ENCODE measurements at places on chromosomes 4 and X. TPM values are rescaled to one million over a fixed set of nuclear protein-coding genes. Genes with fewer than 3 reads are reported as not detected.

DNA sequence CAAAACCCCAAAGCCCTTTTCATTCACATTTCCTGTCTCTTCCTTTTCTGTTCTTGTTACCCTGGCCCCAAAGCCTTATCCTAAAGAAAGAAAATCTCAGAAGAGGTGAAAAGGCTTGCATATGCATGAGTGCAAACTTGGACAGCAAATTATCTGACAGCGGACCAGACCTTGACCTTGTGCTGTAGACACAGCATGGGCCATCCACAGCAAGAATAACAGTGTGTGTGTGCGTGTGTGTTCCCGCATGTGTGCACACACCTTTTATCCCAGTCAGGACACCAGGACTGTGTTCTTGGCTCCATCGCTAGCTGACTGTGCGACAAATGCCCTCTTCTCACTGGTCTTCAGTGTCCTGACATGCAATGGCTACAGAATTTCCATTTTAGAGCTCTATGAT, 35.3 kb downstream of the ZBTB49 start:
- no peak for DNase-seq

- DNase-seq = no peak
These were observed 277.3 kb upstream of the TRPC5 start for GRCh38 chrX:112359906-112360305.

DNA sequence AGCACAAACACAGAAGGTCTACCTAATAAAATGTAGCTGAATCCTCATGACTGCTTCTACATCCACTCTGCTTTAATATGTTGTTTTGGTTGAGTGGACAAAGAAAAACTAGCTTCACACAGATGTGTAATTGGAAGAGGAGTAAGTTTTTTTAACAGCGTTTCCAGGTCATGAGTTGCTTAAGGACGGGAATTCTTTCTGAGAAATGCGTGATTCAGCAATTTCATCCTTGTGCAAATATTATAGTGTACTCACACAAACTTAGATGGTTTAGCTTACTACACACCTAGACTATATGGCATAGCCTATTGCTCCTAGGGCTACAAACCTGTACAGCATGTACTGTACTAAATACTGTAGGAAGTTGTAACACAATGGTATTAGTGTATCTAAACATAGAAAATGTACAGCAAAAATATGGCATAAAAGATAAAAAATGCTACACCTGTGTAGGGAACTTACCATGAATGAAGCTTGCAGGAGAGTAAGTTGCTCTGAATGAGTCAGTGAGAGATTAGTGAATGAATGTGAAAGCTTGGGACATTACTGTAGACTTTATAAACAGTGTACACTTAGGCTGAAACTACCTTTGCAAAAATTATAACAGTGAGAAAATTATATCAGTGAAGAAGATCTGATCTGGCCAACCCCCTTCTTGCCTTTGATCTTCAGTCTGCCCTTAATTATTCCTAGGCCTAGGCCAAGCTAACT, 70.8 kb upstream of the IL15 start:
- DNase-seq = no peak

- DNase-seq = no peak
These were observed 3.6 kb upstream of the RNF175 start for GRCh38 chr4:153763404-153763803.

GRCh38 chrX:13836575-13836974, 19.7 kb upstream of the GPM6B start:
- DNase-seq = no peak

DNA sequence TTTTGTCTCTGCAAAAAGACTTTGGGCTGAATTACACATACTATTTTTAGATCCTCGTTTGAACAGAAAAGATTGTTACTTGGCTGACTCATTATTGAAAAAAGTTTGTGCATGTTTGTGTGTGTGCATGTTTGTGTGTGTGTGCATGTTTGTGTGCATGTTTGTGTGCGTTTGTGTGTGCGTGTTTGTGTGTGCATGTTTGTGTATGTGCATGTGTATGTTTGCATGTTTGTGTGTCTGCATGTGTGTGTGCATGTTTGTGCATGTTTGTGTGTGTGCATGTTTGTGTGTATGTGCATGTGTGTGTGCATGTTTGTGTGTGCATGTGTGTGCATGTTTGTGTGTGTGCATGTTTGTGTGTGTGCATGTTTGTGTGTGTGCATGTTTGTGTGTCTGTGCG, 201.1 kb upstream of the FAT1 start:
- DNase-seq = no peak

DNA sequence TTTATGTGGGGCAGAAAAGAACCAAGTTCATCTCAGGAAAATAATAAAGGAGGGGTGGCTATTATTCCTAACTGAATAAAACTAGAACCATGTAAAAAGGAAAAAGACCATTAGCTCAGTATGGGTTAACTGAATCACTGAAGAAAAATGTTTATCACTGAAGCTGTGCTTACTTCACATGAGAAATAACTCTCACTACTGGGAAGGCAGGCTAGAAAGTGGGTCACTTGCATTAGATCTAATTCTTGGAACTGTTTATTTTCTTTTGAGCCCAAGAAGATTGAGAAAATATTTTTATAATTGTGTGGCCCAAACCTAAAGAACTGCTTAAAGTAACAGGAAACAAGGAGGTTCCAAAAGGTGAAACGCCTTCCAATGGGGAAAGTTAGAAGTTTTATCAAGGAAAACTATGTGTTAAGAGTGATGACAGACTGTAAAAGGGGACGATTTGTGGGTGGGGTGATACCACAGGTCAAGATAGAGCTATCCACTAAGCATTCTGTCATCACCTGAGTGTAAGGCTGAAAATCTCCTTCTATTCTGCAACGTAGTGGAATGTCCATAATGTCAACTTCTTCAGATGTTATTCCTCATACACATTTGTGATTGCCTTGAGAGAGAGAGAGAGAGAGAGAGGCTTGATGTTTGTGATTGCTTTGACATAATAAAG, 1083.5 kb downstream of the PCDH7 start:
- DNase-seq = no peak

- no peak for DNase-seq
These were observed 47.5 kb downstream of the ZGRF1 start for GRCh38 chr4:112589206-112589605.

GRCh38 chrX:40174854-40175510, 77.2 kb upstream of the BCOR start:
- peak; percentile 60 for DNase-seq

DNA sequence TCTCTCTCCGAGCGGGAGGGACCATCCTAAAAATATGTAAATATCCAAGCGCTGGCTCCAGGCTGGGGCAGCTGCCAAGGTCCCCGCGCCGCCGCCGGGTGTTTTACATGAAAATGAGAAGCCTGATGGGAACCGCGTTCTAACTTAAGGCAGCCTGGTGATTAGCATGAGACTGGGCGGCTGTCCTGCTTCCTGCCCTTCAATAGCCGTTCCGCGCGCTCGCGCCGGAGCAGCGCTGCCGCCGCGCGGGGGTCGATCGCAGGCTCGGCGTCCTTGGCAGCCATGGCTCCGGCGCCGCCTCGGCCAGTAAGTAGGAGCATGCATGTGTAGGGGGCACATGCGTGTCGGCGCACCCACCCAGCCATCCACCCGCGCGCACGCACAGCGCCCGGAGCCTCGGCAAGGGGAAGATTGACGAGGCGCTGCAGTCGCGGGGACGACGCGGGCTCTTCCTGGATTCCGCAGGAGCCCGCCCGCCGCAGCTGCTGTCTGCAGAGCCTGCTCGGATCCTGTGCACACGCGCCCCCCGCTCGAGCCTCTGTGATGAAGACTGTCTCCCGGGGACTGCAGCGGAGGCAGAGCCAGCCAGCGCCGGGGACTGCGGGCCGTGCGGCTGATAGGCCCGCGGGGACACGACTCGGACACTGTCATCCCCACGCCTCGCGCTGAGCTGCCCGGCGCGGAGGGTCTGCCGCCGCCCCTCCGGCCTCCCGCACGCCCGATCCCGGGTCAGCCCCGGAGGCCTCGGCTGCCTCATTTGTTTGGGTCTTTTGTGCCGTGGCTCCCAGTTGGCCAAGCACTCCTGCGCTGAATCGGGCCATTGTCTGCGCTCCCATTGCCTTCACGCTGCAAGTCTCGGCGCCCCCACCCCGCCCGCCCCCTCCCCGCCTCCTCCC, 734 bp downstream of the STOX2 start:
- DNase-seq = no peak

GRCh38 chr4:6180841-6181631, 19.3 kb downstream of the JAKMIP1 start:
- DNase-seq = peak; percentile 17

GRCh38 chr4:38782452-38783108, at the start of gene TLR10:
Gene TLR10 (minus strand): TSS chr4:38782990. CDS start chr4:38775590, 7,400 bp downstream.
- peak; percentile 26 for DNase-seq

GRCh38 chr4:100428051-100428450, 89.8 kb downstream of the EMCN start:
- no peak for DNase-seq

The TEC gene
- 2.8 TPM for total RNA-seq

The SGMS2 gene
- total RNA-seq = not detected

The MAP7D2 gene
- 0.17 TPM for total RNA-seq

The UXT gene
- total RNA-seq = 188 TPM

The PPEF2 gene
- 0.56 TPM for total RNA-seq
